ENCODE measurements at places on chromosomes 3 and 15.

GRCh38 chr3:29456901-29457300 is 176.0 kb downstream of the RBMS3 start:
- no peak for DNase-seq

- no peak for DNase-seq
Measured at GRCh38 chr3:169666076-169666375, 2.5 kb upstream of the MECOM start.

DNA sequence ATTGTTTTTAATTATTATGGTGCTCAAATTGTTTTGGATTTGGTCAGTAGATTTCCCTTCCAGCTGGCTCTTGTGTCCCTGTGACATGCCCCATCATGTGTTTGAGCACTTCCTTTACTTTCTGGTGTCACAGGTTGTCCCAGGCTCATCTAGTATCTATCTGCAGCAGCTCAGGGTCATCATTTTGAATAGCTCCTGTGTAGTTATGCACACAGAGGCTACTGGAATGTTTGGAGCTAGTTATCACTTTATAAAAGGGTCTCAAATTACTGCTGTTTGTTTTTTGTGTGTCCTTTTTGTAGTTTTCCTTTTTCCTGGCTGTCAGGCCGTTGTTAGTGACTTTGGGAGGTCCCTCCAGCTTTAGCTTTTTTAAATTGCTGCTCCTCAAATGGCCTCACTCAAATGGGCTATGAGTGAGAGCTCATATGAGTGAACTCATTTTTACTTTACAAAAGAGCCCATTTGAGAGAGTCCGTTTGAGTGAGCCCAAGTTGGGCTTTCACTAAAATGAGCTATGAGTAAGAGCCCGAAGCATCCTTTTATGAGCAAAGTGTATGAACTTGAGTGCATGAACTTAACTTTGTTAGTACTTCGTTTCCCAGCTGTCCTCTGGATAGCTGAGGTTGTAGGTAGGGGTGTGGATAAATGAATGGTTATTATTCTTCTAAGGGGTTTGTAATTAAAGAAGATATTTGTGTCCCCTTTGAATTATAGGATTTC is 43.8 kb downstream of the SQOR start:
- no peak for DNase-seq

DNA sequence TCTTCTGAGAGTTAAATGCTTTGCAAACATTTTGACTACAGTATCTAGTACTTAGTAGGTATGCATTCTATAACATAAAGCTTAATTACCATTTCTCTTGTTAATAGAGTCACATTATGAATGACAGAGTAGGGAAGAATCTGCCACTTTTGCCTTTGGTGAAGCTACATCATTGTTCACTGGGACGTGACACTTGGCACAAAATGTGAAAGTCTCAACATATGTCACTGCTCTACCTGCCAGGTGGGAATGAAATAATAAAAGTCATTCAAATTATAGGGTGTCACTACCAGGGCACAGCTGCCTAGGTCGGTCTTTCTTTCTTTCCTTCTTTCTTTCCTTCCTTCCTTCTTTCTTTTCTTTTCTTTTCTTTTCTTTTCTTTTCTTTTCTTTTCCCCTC is 17.6 kb downstream of the GPR87 start:
- no peak for DNase-seq

DNA sequence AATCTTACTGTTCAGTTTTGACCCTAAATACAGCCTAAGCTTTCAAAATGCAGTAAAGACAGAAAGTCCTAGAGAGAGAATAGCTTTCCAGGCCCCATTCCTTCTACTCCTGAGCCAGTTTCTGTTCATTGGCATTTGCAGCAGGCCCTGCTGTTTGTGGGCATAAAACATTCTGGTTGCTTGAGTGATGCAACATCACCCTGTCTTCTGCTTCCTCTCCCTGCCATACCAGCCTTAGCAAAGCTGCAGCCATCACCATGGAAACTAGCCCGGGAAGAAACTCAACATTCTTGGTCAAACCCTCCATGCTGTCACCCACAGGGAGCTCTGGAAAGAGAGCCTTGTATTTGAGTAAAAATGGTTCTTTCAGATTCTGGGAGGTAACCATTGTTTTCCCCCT is 325.7 kb downstream of the MAGI1 start:
- no peak for DNase-seq

DNA sequence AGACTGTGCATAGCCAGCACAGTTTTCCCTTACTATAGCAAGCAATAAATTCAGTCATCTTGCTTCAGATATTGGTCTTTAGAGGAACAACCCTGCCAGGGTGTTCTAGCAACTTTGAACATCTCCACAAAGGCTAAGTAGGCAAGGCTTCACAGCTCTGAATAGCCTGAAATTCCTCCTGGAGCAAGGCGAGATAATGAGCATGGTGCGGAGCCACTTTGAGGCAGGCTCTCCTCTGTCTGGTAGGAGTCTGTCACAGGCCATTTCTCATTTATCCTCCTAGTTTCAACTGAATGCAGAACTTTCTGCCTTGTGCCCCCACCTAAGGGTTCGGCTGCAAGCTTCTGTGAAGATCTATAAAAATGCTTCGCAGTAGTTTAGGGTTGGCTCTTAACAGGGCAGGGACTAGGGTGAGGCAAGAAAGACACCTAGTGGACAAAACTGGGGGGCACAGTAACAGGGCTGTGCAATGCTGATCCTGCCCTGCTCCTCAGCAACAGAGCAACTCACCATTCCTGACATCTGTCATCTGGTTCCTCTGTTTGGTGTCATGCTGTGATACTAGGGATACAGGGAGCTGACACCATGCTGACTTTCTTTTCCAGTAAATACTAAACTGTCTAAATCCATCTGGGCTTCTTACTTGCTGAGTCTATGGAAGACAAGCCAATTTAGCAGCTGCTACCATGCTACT is 16.6 kb upstream of the EHHADH start:
- DNase-seq, result no peak

GRCh38 chr3:34000301-34000700 is 201.9 kb downstream of the PDCD6IP start:
- DNase-seq, result no peak

- no peak for DNase-seq
Measured at GRCh38 chr3:52195823-52196331, 2.1 kb upstream of the ALAS1 start.

Data from activated CD8-positive, alpha-beta memory T cell treated with anti-CD3 and anti-CD28 coated beads, Interleukin-2, amount 10 ng/mL, durations not matched to agents 7 days and 5 days (primary cell).